ENCODE measurements at places on chromosomes 3 and 15. TPM values are rescaled to one million over a fixed set of nuclear protein-coding genes. Genes with fewer than 3 reads are reported as not detected.

PRKAR2A gene
- 32.5 TPM for polyA plus RNA-seq

PCNP gene
- polyA plus RNA-seq: 174 TPM

MESP2 gene
- polyA plus RNA-seq: not detected

LIPC gene
- 0.32 TPM for polyA plus RNA-seq

MUC13 gene
- not detected for polyA plus RNA-seq

CCNB2 gene
- 25.1 TPM for polyA plus RNA-seq

VGLL3 gene
- 25.5 TPM for polyA plus RNA-seq

ARRDC4 gene
- 14.3 TPM for polyA plus RNA-seq
